Prostate gland (tissue), 2 donors: ENCODE measurements at places on chromosomes 1 and 21.

GRCh38 chr1:59520827-59521418, 224.0 kb downstream of the FGGY start:
- no peak for DNase-seq

GRCh38 chr1:20190256-20191160, 4.2 kb upstream of the PLA2G2C start:
- no peak for DNase-seq

DNA sequence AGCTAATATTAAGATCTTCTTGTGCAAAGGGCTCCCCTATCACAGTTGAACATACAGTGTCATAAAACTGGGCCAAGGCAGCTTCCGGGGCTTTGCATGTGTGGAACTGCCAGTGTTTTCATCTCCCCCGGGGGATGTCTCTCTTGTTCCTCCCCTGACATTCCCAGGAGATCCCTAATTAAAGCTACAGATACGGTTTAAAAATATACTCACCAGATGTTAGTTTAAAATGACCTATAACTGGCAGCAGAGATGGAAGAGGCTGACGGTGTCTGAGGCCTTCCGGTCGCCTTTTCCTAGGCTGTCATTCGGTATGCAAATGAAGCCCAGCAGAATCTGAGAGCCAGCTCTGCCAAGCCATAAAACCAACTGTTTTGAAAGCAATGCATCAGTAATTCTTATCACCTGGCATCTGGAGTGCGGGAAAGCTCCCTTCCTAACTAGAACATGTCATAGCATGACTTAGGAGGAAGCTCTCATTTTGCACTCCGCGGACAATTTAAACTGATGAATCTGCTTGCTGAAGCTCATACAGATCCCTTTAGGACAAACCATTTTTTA, 436.5 kb upstream of the VAMP3 start:
- peak; percentile 39 for DNase-seq

- no peak for DNase-seq
These were observed 434.6 kb upstream of the CHRM3 start for GRCh38 chr1:238951809-238952208.

GRCh38 chr1:99727575-99728185, 38.8 kb downstream of the FRRS1 start:
- DNase-seq, result no peak
